IMR-90 (cell line): ENCODE measurements at places on chromosomes 12 and 14.

DNA sequence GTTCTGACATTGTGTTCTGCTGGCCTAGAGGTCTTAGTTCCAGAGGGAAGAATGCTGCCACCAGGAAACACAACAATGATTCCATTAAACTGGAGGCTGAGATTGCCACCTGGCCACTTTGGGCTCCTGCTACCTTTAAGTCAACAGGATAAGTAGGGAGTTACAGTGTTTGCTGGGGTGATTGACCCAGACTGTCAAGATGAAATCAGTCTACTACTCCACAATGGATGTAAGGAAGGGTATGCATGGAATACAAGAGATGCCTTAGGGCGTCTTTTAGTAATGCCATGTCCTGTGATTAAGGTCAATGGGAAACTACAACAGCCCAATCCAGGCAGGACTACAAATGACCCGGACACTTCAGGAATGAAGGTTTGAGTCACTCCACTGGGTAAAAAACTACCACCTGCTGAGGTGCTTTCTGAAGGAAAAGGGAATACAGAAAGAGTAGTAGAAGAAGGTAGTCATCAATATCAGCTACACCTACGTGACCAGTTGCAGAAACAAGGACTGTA lies 852.6 kb downstream of the LRFN5 start:
- DNase-seq = no peak
- H3K4me1 ChIP-seq = no peaks in the 10 kb centered on the region
- no peaks in the 10 kb centered on the region for H3K27me3 ChIP-seq
- no peak overlapping the region for H3K27ac ChIP-seq

- H3K27me3 ChIP-seq = no peaks in the 10 kb centered on the region
- DNase-seq = no peak
- H3K27ac ChIP-seq = no peak overlapping the region
- no peak overlapping the region for H3K4me3 ChIP-seq
- no peaks in the 10 kb centered on the region for H3K4me1 ChIP-seq
Measured at GRCh38 chr14:57797160-57797559, 68.7 kb downstream of the SLC35F4 start.

GRCh38 chr12:21992823-21993222 lies 51.6 kb upstream of the ABCC9 start:
- no peak overlapping the region for H3K27ac ChIP-seq
- H3K36me3 ChIP-seq = no peaks in the 10 kb centered on the region
- no peak overlapping the region for H3K4me3 ChIP-seq
- no peak for DNase-seq

DNA sequence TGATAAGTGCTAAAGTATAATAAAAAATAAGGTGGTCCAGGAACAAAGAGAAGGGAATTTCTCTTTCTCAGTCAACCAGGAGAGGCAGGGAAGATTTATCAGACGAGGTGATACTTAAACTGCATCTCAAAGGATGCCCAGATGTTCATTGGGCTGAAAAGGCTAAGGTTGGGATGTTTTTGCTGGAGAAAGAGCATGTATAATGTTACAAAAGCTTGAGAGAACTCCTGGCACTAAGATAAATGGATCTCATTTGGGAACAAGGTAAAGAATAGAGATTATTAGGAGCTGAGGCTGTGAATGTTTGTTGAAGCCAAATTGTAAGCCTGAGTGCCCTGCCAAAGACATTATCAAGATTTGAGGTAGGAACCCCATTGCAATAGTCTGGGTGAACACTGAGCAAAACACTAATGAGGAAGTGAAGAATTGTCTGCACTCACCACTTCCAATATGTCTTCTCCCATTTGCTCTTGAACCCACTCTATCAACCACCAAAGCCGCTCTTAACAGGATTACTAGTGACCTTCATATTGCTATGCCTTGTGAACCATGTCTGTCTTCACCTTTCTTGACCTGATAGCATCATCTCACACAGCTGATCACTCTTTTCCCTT lies 149.0 kb upstream of the ARID2 start:
- no peak overlapping the region for H3K4me3 ChIP-seq
- H3K4me1 ChIP-seq = no peaks in the 10 kb centered on the region
- peaks cover 6% of the 10 kb centered on the region; the same call in 1 of the 2 replicates for H3K27me3 ChIP-seq
- no peak overlapping the region for H3K27ac ChIP-seq

DNA sequence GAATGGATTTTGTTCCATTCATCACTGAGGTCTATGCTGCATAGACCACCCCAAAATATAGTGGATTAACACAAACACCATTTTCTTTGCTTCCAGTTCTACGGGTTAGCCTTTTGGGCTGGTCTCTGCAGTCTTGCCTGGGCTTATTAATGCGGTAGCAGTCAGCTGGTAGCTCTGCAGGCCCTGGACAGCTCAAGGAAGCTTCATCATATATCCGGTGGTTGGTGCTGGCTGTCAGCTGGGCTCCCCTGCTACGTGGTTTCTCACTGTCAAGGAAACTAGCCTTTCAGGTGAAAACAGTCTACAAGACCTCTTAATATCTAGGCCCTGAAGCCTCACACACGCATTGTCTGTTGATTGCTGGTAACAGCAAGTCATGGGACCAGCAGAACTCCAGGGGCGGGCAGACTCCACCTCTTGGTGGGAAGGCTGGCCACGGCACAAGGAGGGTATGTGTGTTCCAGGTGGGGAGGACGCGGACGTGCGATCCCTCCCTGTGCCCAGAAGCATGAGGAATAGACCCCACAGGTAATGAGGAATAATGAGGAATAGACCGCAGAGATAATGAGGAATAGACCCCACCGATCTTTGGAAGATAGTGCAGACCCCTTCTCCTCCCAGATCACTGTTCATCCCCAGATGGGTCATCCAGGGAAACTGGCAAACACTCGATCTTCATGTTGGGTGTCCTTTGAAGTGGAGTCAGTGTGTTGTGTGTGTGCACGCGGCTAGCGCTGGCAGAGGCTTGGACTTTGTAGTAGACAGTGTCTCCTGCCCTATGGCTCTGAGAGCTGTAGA lies 13.3 kb downstream of the TSPAN9 start:
- H3K27me3 ChIP-seq = no peaks in the 10 kb centered on the region
- peaks cover 5% of the 10 kb centered on the region for H3K36me3 ChIP-seq
- no peak for DNase-seq
- no peak overlapping the region for H3K27ac ChIP-seq
- H3K4me3 ChIP-seq = no peak overlapping the region
- H3K4me1 ChIP-seq = no peaks in the 10 kb centered on the region

DNA sequence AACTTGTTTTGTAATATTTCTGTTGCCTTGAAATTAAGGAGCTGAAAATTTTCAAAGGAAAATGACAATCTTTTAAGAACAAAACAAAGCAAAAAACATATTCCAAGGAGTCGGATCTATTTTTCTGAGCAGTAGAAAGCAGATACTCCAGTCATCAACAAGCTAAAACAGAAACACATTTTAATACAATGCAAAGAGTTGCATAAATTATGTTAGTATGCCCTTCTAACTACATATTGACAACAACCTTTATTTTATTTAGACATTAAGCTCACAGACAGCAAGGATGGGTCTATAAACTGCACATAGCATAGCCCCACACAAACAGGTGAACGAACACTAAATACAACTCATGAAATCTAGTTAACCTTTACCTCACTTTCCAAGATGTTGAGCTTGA lies 106.0 kb downstream of the PPP1R12A start:
- H3K4me3 ChIP-seq = no peak overlapping the region
- H3K27me3 ChIP-seq = no peaks in the 10 kb centered on the region
- DNase-seq = no peak
- no peak overlapping the region for H3K27ac ChIP-seq
- peaks cover 4% of the 10 kb centered on the region for H3K36me3 ChIP-seq

DNA sequence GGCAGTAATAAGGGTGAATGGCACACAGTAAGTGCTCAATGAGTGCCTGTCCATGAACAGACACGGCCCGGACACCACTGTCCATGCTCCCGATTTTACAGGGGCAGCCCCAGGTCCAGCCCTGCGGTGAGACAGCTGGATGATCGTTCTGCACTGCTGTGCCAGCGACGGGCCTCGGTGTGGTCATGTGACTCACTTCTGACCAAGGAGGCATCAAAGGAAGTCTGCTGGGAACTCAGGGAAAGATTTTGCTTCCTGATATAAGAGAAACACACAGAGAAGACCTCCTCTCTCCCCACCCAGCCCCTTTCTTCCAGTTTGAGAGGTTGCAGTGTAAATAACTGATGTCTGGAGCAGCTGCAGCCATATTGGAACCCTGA lies 126.6 kb downstream of the SCARB1 start:
- no peak overlapping the region for H3K27ac ChIP-seq
- H3K36me3 ChIP-seq = no peaks in the 10 kb centered on the region
- DNase-seq = peak; percentile 49
- H3K4me3 ChIP-seq = no peak overlapping the region
- peaks cover 13% of the 10 kb centered on the region for H3K4me1 ChIP-seq

DNA sequence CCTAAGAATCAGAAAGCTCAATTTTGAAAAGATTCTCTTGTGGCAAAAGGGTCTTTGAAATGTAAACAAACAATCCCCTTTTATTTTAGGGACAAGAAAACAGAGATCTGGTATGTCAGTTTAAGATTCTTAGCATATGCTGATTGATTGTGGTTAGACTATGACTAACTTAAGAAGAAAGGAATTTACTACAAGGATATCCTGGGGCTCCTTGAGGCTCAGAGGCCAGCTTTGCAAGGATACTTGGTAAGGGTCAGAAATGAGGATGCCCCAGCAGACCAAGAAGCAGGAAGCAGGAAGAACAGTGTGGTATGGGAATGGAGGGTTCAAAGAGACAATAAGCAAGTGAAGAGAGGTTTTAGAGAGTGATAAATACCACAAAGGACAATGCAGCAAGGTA lies 474.6 kb downstream of the ETNK1 start:
- no peak for DNase-seq
- no peak overlapping the region for H3K4me3 ChIP-seq
- H3K27me3 ChIP-seq = no peaks in the 10 kb centered on the region; the same call in 1 of the 2 replicates
- H3K36me3 ChIP-seq = no peaks in the 10 kb centered on the region
- no peak overlapping the region for H3K27ac ChIP-seq

DNA sequence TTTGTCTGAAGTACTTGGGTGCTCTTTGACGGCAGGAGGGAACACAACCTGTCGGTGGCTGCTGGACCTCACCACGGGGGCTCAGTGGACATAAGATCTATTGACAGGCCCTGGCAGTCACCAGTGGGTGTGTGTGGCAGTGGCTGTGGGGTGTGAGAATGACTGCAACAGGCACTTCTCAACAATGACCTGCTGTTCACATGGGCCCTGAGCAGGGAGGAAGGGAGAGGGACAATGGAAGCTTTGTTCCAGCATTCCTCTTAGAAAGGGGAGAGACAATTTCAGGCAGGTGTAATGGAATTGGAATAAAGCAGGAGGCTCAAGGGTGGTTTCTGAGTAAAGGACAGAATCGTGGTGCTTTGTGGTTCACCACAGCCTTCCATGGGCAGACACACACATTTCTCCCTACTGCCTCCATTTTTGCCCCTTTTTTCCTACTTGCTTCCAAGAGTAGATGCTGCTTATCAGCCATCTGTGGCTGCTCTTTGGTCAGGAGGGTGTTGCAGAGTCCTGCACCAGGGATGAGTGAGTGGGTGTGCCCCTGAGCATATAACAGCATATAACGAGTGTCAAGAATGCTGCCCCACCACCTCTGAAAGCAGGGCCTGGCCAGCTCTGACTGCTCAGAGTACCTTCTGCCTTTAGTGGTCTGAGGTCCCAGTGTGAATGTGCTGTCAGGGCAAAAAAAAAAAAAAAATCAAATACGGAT lies 267.7 kb downstream of the RASSF9 start:
- peaks cover 3% of the 10 kb centered on the region; the same call in 1 of the 2 replicates for H3K27me3 ChIP-seq
- no peaks in the 10 kb centered on the region for H3K4me1 ChIP-seq

DNA sequence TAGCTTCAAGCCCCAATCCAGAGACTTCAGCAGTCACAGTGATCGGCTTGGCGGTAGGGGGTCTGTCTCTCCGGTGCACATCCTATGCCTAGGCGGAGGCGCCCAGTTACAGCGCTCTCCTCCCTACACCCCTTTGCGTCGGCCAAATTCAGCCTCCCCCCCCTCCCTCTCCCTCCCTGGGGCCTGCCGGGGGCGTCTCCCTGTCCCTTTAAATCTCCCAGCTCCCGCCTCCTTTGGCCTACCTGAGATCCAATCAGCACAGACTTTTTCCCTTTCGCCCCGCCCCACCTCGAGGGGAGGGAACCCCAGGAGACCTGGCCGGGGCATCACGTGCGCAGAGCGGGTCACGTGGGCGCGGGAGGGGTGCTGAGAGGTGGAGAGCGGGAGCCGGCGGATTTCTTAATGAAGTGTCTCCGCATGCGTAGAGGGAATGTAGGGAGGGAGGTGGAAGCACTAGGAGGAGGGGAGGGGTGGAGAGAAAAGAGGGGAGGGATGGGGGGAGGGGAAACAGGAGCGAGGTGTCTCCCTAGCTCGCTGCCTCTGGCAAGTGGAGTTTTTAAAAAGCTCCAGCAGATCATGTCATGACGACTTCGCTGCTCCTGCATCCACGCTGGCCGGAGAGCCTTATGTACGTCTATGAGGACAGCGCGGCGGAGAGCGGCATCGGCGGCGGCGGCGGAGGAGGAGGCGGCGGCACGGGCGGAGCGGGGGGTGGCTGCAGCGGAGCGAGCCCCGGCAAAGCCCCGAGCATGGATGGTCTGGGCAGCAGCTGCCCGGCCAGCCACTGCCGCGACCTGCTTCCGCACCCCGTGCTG lies at the start of gene HOXC13:
Gene HOXC13, plus strand, starts transcription at position 506 of the 815 bp plus-strand sequence. Its CDS starts 76 bp downstream, at position 582.
- peaks cover 87% of the 10 kb centered on the region for H3K27me3 ChIP-seq
- no peak for DNase-seq
- no peaks in the 10 kb centered on the region for H3K4me1 ChIP-seq
- no peak within 1 kb of the TSS for H3K27ac ChIP-seq
- no peaks in the 10 kb centered on the region for H3K36me3 ChIP-seq

DNA sequence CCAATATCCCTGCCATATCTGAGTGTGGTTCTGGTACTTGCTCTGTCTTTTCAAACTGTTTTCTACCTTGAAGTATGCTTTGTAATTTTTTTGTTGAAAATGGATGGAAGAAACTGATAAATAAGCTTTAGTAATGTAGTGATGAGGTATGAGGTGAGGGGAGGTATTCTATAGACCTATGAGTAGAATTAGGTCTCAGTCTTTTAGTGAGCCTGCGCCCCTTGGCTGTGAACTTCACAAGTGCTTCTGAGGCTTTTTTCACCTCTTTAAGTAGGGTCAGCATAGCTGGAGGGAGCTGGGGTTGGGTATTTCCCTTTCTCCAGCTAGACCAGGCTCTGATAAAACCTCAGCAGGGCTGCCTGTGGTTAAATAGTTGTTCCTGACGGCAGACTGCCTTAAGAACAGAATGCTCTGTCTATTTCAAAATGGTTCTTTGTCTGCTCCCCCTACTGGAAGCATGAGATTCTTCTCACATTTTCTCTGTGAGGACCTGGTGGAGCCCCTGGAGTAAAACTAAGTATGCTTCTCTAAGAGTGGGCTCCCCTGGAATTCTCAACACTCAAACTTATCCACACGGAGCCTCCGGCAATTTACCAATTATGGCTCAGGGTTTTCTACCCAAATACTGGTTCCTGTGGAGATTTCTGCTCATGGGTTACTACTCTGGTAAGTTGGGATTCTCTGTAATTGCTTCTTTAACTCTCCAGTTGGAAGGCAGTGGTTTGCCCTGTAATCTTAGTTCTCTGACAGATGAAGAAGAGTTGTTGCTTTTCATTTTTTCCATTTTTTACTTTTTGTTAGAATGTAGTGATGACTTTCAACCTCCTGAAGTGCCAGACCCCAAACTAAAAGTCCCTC lies 13.1 kb downstream of the KRT5 start:
- peak; percentile 65 for DNase-seq
- no peaks in the 10 kb centered on the region for H3K36me3 ChIP-seq
- peaks cover 7% of the 10 kb centered on the region for H3K27me3 ChIP-seq
- H3K27ac ChIP-seq = no peak overlapping the region
- no peaks in the 10 kb centered on the region for H3K4me1 ChIP-seq
- H3K4me3 ChIP-seq = no peak overlapping the region

GRCh38 chr12:2941524-2941923 lies 17.7 kb upstream of the TEAD4 start:
- H3K27me3 ChIP-seq = no peaks in the 10 kb centered on the region
- H3K36me3 ChIP-seq = peaks cover 27% of the 10 kb centered on the region
- H3K27ac ChIP-seq = no peak overlapping the region

- no peak overlapping the region for H3K27ac ChIP-seq
- no peaks in the 10 kb centered on the region for H3K36me3 ChIP-seq
- H3K4me3 ChIP-seq = no peak overlapping the region
- no peak for DNase-seq
- peaks cover 29% of the 10 kb centered on the region for H3K27me3 ChIP-seq
Measured at GRCh38 chr12:64820593-64820992, 3.9 kb upstream of the TBC1D30 start.
